ENCODE measurements at places on chromosomes 1 and 21.

DNA sequence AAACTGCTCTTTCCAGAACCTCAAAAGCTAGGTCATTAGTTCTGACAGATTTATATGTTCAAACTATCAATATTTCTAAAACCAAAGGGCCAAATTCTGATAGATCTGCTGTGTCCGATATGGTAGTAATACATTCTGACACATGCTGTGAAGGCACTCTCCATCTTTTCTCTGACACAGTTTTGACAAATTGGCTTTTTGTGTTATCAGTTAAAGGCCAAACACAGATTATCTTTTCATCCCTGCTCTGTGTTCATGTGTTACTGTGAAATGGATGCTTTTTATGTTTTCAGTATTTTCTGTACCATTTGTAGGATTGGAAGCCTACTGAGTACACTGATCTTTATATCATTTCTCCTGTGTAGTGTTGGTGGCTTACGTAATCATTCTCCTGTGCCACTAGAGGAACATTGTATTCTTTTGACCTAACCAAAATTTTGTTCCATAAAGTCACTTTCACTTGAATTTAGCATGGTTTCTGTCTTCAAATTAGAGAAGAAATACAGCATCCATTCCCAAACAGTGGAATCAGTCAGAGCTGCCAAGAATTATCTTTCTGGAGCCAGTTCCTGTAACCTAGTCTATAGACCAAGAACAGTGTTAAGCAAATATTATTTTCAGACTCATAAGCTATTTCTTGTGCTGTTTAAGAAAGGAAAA lies 137.2 kb downstream of the ADGRL2 start:
- DNase-seq = no peak

GRCh38 chr1:183002797-183003196 lies 20.4 kb upstream of the LAMC1 start:
- DNase-seq = no peak

- no peak for DNase-seq
Measured at GRCh38 chr1:107286125-107286524, 145.3 kb downstream of the NTNG1 start.

DNA sequence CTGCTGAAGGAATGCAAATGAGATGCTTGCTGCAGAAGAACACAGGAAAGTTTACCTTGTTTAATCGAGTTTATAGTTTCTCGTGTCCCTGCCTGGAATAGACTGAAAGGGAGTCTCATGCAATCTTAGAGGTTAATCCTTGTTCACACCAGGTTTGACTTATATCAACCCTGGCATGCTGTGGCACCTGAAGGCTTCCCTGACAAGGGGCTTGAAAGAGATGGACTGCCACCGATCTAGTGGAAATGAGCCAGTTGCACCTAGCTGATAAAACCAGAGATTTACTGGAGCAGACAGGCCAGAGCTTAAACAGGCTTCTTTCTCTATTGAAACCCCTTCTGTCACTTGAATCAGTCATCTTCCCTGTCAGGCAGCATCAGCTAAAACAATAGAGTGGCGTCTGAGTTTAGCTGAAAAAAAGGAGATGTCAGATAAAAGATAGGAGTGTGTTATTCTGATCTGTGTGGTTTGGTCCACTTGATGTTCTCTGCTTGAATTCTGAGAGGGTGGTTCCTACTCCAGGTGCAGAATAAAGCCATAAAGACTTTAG lies 349.7 kb downstream of the RWDD3 start:
- no peak for DNase-seq

DNA sequence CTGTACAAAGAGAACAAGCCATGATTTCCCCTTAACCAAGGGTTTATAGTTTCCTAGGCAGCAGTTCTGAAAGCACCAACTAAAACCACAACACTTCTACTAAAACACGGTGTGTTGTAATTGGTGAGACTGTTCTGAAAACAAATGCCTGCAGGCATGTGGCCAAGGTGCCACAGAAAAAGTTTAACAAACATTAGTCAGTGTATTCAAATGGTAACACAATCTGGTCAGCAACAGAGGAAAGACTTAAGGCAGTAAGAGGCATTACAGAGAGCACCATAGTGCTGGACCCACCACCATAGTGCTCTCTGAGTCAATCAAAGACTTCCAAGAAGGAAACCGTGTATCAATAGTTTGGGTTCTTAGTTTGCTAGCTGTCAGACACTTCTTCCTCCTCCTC lies 16.7 kb downstream of the SNIP1 start:
- no peak for DNase-seq

GRCh38 chr1:176494436-176494835 lies 31.5 kb downstream of the PAPPA2 start:
- DNase-seq = no peak

GRCh38 chr1:108036796-108037562 lies 72.0 kb upstream of the VAV3 start:
- DNase-seq = no peak

DNA sequence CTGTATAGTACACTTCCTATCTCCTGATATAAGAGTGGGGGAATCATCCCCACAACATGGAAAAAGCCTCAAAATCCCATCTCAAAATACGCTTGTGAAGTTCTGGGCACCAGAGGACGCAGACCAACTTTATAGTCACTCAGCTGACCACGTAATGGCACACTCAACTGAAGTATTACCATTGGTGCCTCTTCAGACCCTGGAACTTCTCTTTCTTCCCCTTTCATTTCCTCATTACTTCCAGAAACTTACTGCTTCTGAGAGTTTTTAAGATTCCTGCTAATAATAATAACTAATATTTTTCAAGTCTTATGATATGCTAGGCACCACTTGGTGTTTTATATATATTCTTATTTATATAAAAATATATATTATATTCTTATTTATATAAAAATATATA lies 202.6 kb downstream of the PTPRC start:
- no peak for DNase-seq

GRCh38 chr1:233868461-233868860 lies 36.0 kb upstream of the SLC35F3 start:
- DNase-seq = no peak

- DNase-seq = no peak
Measured at GRCh38 chr1:112058815-112059450, 69.5 kb upstream of the KCND3 start.

DNA sequence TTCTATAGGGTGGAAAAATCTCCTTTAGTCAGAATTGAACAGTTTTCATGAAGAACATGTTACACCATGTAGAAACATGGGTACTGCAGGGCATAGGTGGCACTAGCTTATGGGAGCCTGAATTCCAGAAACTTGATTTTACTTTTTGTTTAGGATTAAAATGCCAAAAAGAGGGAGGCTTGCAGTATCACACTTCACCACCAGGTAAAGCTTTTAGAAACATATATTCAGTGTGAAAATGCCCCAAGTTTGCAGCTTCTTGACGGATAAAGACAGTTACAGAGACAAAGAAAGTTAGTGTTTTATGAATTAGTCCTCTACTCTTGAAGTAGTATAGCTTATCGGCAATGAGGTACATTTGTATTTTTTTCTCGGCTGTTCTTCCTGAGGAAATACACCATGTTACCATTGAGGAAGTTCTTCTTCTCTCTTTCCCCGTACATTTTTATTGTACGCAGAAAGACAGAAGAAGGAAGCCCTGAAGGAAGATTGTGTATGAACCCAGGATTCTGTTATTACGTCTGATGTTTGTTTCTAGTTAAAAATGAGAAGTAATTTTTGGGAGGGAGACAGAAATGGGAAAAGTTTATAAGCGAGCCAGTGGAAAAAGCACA lies 66.1 kb downstream of the PBX1 start:
- DNase-seq = no peak

GRCh38 chr1:111582644-111583618 lies 36.7 kb upstream of the RAP1A start:
- DNase-seq = no peak

GRCh38 chr1:192978195-192978710 lies 80.9 kb downstream of the UCHL5 start:
- no peak for DNase-seq

DNA sequence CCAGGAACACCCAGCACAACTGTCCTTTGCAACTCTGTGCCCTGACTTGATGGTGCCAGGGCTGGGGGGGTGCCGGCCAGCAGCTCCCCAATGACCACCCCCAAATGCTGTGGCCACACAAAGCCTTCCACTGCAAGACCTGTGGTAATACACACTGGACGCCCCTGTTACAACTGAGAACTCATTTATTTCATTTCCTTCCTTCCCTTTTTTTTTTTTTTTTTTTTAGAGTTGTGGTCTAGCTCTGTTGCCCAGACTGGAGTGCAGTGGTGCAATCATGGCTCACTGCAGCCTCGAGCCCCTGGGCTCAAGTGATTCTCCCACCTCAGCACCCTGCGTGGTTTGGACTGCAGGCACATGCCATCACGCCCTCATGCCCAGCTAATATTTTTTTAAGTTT lies 25.2 kb downstream of the TP73 start:
- DNase-seq = no peak
